ENCODE measurements at places on chromosomes 7 and 10.

DNA sequence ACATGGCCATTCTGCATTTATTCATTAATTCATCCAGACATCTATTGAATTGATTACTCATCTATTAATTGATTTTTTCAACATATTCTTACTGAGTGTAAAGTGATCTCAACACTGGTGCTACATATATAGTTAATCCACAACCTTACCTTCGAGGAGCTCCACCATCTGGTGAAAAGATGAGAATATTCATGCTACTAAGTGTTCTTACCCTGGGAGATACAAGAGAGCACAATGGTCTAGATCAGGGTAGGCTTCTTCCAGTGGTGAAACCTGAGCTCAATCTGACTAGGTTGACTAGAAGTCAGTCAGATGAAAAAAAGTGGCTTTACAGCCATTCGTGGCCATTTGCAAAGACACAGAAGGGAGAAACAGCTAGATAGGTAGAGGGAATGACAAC lies 507.4 kb downstream of the ANKRD7 start:
- DNase-seq = no peak

GRCh38 chr10:71326464-71326881 lies 7.4 kb downstream of the SLC29A3 start:
- DNase-seq = no peak

GRCh38 chr10:47033541-47034270 lies 122.5 kb downstream of the PTPN20 start:
- no peak for DNase-seq

DNA sequence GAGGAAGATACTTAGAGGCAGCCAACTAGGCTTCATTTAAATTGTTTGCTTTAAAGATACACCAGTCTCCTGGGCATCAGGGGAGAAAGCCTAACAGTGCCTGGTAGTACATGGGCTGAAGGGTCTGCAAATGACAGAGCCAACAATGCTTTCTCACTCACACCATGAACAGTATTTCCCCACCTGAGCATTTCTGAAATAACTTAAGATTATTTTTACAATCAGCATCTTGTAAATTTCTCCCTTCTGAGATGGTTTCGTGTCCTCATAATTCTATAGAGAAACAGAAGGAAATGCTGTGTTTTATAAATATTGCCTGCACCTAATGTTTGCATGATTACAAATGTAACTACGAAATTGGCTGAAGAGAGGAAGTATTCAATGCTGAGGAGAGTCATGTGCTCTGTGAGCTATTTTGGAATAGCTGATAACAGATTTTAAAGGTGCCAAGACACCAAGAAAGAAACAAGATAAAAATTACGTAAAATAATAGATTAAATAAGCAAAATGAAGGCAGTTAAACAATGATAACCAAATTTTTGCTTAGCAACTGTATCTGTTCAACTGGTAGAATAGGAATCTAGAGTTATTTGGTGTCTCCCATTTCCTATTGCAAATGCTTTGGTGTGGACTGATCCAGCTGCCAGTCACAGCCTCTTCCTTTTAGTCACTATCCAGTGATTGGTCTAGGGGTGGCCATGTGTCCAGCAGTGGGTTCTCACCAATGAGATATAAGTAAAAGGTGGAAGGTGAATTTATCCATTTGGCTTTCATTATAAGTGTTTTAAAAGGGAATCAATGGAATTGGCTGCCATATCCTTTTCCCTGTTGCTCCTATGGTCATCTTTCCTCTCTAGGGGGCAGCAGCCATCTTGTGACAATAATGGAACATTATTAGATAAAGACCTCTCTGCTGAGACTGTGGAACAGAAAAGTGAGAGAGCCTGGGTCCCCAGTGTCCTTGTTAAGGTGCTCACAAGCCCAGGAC lies 167.9 kb upstream of the SLC26A5 start:
- no peak for DNase-seq

DNA sequence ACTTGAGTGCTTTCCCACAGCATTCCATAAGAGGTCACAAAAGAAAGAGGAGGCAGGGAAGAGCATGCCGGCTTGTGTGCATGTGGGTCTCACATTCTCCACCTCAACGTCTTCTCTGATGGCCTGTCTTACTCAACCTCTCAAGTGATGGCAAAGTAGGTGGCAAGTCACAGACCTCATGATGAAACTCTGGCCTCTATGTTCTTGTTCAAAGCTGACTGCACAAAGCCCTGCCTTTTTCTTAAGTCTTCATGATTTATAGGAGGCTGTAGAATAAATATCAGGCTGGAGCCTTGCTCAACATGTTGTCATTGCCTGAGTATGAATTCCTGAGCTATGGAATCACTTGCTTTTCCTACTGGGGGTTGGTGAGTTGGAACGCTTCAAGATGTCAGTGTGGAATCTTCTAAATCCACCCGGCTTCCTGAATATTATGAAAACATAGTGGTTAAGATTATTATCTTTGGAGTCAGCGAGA lies 213.6 kb upstream of the INHBA start:
- DNase-seq = no peak

DNA sequence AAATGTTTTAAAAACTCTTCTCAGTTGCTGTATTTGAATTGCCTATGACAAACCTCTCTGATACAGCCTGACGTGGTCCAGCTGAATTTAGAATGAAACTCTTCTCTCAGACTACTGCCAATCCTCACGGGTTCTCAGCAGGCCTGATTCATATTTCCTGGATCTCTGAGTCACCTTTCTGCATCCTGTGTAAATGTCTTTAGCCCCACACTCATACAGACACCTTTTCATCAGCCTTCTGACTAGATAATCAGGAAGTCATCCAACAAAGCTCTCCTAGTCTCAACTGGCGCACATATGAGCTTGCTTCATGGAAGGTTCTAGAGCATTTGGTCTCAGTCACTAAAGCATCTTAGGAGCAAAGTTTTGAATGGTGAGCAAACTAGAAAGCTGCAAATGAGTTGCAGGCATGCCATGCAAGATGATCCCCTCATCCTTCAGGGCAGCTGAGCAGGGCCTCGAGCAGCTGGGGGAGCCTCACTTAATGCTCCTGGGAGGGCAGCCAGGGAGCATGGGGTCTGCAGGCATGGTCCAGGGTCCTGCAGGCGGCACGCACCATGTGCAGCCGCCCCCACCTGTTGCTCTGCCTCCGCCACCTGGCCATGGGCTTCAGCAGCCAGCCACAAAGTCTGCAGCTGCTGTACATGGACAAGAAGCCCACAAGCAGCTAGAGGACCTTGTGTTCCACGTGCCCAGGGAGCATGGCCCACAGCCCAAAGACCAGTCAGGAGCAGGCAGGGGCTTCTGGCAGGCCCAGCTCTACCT lies 182.8 kb downstream of the ARHGAP12 start:
- no peak for DNase-seq

DNA sequence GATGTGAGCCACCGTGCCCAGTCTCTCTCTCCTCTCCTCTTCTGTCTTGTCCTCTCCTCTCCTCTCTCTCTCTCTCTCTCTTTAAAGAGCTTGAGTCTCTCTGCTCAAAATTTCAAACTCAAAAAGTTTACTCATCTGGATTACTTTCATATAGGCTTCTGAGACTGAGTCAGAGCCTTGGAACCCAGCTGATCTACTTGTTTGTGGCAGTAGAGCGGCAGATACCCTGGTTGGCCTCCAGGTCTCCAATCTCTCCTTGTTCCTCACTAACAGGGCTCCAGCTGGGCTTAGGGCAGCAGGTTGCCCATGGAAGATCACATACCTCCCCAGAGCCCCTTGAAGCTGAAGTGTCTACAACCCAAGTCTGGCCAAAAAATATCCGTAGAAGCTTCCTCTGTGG lies 51.0 kb downstream of the HHEX start:
- no peak for DNase-seq

DNA sequence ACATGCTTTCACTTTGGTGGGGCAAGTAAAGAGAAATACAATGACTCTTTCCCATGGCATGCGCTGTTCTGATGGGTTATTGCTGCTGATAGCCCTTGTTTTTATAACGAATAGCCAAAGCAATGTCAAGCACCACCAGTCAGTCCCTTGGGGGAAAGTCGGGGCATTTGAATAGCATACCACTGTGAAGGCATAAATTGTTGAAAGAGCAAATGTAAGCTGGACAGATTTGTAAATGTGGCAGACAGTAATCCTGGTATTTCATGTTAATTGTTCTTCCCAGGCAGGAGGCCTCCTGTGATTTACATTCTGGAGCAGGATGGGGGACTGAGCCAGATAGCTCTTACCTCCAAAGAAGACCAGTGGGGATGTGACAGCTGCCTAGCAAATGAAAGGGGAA lies 293.3 kb downstream of the ADRA2A start:
- no peak for DNase-seq

DNA sequence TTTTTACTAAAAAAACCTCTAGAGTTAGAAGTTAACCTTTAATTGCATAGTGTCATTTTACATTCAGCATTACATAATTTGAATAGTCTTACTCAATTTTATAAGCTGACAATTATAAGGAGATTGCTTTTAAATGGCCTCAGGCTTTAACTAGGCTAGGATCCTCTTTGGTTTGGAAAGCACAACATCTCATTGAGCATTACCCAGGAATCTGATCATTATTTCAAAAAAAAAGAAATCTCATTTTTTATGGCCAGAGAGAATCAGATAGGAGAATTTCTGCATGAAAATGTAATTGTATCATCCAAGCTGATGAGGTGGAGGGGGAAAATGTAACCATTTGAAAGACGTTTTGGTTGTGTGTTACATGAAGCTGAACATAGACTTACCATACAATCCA lies 324.9 kb upstream of the POT1 start:
- DNase-seq = no peak

GRCh38 chr10:35506741-35507140 lies 98.4 kb upstream of the GJD4 start:
- DNase-seq = no peak

GRCh38 chr7:100826514-100827329 lies 601 bp downstream of the EPHB4 start:
- DNase-seq = no peak

DNA sequence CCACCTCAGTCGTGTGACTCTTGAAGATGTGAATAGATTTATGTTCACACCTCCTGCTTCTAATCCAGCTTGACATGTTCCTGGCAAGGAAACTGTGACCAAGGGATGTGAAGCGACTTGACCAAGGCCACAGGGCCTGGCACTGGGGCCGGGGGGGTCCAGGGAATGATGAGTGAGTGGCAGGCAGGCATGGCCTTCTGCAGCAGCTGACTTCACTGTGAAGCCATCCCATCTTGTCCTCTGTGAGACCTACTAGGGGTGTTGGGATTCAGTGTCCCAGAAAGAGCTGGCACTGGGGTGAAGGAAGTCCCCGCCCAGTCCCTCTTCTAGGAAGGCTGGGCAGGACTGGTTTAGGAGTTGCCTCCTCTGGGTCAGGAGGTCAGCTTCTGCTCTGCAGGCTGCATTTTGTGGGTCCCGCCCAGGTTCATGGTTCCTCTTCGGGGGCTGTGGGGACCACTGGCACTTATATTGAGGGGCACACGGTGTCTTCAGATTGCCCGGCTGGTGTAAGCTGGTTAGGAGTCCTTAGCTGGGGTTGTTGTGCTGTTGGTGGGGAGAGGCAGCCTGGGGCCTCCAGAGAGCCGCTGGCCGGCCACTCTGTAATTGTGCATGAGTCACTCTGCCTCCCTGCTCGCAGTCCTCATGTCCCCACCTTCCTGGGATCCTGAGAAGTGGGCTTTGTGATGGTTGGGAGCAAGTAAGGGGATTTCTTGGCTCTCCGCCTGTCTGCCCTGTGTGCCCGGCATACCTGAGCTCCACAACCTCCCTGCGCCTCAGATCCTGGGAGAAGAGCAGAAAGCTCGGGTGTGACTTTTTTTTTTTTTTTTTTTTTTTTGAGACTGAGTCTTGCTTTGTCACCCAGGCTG lies 11.0 kb downstream of the ZMIZ1 start:
- DNase-seq = no peak

GRCh38 chr10:90042075-90042474 lies 340.7 kb downstream of the KIF20B start:
- no peak for DNase-seq

GRCh38 chr7:110835218-110835617 lies 255.7 kb upstream of the LRRN3 start:
- DNase-seq = peak; percentile 1

DNA sequence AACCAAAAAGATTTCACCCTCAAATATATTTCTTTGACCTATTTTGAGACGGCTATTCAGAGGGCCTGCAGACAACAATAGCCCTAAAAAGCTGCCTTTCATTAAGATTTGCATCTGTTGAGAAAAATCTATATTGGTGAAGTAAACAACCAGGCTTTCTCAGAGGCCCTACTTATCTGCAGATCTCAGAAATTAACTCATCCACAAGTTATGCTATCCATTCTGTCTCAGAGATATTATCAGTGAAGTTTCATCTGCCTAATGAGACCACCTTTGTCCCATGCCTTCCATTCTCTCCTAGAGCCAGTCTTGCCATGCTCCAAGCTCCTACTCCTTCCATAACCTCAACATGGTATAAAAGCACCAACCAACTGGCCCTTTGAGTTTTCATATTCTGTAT lies 130.3 kb downstream of the CACNA2D1 start:
- no peak for DNase-seq

- no peak for DNase-seq
These were observed 180.0 kb downstream of the PDE1C start for GRCh38 chr7:31890198-31890597.

- DNase-seq = peak; percentile 48
These were observed 39.6 kb upstream of the IKZF1 start for GRCh38 chr7:50264908-50265307.

DNA sequence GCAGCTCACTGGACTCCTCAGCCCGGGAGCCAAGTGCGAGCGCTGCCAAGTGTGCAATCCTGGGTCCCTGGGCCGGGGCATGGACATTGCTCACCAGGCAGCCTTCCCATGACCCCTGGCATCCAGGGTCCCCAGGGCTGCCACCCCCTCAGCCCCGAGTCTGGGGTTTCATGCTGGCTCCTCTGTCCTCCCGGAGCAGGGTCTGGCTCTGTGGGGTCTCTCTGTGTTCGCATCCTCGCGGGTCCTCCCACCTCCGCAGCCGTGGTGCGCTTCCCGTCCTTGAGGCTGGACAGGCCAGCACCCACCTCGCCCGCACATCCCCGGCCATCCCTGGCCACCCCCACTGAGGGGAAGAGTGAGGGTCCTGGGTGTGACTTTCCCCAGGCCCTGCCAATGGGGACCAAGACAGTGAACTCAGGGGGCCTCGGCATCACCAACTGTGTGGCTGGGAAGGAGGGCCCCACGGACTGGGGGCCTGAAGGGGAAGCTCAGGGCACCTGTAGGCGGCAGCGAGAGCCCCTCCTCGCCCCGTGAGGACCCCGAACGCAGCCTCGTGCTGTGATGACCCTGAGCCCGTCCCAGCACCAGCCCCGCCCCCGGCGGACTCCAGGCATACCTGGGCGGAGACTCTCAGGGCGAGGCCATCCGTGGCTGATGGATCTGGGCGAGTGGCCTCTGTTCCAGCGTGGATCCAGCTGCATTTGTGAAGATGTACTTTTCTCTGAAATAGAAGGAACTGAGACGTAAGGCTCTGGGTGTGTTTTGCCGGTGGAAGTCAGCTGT lies 50.3 kb upstream of the CFAP46 start:
- no peak for DNase-seq

DNA sequence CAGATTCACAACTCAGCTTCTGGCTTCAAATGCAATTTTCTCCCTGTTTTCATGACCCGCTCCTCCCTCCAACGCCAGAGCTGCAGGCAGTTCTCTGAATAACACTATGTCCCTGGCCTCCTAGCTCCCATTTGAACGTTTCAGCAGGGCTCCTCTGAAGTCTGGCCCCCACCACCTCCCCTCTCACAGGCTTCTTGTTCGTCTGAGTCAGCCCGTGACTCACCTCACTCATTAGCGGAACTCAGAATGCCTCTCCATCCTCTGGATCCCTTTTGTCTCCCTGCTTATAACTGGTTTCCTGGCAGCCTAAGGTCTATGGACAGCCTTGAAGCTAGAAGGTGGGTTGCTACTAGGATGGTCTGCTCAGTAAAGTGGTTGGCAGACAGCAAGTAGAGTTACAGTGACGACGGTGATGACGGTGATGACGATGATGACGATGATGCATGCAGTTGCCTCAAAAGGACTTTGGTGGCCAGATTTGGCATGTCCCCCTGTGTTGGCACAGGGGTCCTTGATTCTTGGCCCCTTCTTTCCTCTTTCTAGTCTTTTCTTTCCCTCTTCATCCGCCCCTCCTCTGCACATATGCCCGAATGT lies 83.3 kb upstream of the MKLN1 start:
- DNase-seq = no peak
